Brain pericyte (primary cell): ENCODE measurements at places on chromosomes 13 and 19.

- DNase-seq = no peak
Measured at GRCh38 chr19:45363861-45364459, 6.4 kb downstream of the ERCC2 start.

DNA sequence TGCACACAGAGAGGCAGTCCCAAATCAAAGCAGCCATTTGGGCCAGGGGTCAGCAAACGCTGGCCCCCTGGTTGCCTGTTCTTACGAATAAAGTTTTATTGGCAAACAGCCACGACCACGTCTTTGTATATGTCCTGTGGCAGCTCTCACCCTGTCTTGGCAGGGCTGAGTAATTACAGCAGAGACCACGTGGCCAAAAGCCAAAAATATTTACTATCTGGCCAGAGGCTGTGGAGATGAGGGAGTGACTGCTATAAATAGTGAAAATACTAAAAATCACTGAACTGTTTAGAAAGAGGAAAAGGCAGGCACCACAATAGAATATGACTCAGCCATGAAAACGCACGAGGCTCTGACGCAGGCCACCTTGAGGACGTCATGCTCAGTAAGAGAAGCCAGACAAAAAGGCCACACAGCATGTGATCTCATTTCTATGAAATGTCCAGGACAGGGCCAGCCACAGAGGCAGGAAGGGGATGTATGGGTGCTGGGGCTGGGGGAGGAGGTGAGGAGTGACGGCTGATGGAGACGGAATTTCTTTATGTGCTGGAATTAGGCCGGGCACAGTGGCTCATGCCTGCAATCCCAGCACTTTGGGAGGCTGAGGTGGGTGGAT, 29.4 kb downstream of the SMIM24 start:
- peak; percentile 93 for DNase-seq

DNA sequence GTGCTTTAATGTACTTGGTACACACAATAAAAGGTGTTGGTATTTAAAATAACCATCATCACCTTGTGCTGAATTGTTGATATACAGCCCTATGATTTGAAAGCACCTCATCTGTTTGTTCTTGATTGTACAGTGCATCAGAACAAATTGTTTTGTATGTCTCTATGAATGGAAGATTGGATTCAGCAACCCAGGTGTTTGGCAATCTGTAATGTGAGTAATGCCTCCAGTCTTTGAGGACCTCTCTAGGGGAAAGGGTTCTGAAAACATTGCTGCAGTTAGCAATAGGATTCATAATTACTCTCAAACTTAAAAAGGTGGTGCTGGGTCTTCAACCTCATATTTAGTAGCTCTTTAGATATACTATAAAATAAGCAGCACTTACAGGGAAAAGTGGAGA, 341.8 kb downstream of the OXGR1 start:
- no peak for DNase-seq

DNA sequence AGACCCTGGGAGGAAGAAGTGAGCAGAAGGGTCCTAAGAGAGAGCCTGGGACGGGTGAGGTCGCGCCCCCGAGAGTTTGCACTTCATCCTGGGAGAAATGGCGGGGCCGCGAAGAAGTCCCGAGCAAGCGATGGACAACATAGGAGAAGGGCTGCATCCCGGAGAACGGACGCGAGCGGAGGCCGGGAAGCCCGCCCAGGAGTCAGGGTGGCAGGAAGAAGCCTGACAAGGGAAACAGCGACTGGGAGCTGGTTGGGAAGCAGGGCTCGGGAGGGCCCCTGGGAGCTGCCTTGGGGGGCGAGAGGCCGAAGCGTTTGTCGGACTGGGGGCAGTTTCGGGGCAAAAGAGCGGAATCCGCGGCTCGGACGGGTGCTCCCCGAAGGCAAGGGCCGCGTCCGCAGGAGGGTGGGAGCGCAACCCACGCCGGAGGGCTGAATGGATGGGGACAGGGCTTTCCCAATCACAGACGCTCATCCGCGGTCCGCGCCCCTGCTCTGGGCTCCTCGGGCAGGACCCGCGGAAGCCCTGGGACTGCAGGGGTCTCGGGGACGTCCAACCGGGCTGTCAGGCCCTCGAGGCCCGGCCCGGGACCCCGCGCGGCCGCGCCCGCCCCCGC, 469 bp downstream of the ABHD17A start:
- DNase-seq = no peak

- no peak for DNase-seq
Measured at GRCh38 chr19:11856596-11857250, 8.2 kb downstream of the ZNF439 start.

DNA sequence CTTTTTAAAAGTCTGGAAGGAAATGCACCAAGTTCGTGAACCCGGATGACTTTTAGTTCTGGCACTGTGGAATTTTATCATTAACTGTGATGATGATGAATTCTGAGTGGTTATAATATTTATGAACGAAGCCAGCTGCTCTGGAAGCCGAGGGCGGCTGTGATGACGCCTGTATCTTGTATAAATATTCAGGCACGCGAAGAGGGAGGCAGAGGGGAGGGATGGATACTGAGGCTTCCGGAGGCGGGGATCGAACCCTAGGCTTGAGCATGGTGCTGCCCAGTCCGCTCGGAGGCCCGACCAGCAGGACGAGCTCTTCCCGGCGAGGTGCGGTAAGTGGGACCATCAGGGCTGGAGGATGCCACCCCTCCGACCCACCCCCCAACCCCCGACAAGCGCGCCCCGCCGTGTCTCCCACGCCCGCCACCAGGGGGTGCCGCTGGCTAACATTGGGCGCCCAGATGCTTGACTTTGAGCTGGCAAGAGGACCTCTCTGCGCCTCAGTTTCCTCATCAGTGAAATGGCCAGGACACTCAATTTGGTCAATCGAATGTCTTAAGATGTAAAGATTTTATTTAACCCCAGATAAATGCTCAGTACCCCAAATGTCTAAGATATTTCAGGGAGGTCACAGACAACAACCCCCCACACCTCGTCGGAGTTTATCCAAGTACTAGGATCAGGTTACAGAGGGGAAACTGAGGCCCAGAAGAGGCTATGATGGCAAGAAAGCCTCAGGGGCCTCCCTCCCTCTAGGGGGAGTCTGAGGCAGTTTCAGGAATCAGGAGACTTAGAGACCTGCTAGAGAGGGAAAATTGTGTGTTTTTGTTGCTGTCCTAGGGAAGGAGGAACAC, 4.5 kb upstream of the RAB3A start:
- no peak for DNase-seq

DNA sequence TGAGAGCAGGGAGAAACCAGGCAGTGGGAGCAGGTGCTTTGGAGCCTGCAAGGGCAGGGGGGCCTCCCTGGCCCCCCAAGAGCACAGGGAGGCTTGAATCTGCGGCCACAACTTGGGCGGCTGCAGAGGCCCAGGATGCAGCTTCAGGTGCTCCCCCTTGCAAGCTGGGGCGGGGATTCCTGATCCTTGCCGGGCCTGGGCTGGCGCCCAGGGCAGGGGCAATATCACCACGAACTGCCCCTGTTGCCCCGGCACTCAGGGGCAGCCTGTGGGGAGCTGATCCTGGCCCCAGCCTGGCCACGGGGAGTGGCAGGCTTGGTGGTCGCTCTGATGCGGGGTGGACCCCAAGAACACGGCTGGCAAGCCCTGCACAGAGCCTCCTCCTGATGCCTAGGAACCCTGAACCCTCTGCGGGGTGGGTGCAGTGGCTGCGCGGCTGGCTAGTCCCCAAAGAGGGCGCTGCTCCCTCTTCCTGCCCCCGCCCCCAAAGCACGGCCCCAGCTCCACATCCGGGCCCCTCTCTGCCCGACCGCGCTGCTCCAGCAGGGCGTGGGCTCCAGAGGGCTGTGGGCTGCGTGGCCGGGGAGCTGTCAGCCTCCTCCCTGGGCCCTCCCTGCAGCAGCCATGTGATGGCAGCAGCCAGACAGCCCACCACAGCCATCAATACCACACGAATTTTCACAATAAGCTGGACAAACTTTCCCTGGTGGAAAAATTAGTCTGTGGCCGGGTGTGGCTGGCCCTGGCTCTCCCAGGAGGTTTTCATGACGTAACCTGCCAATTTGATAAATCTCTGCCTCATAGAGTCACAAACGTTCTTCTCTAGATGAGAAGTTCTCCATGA, 21.0 kb downstream of the TNFSF9 start:
- no peak for DNase-seq

- DNase-seq = no peak
Measured at GRCh38 chr13:25200783-25201182, 28.7 kb upstream of the AMER2 start.

- DNase-seq = no peak
Measured at GRCh38 chr19:1859331-1859781, 4.0 kb downstream of the KLF16 start.

- DNase-seq = peak; percentile 20
Measured at GRCh38 chr13:30832845-30833332, 73.2 kb upstream of the MEDAG start.
